Lung (tissue), 17 donors: ENCODE measurements at places on chromosomes 3 and 15. TPM values are rescaled to one million over a fixed set of nuclear protein-coding genes. Genes with fewer than 3 reads are reported as not detected.

DNA sequence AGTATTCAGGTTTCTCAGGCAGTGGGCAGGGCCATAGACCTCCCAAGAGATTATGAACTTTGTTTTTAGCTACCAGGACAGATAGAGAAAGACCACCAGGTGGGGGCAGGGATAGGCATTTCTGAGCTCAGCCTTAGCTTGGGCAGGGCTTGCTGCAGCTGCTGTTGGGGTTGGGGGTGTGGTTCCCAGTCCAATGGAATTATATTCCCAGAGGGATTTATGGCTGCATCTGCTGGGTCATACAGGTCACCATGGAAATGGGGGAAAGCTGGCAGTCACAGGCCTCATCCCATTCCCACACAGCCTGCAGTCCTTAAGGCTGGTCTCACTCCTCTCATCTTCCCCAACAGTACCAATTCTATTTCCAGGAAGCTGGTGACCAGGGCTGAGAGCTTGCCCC, 144.6 kb upstream of the ZPLD1 start:
- no peak for DNase-seq

DNA sequence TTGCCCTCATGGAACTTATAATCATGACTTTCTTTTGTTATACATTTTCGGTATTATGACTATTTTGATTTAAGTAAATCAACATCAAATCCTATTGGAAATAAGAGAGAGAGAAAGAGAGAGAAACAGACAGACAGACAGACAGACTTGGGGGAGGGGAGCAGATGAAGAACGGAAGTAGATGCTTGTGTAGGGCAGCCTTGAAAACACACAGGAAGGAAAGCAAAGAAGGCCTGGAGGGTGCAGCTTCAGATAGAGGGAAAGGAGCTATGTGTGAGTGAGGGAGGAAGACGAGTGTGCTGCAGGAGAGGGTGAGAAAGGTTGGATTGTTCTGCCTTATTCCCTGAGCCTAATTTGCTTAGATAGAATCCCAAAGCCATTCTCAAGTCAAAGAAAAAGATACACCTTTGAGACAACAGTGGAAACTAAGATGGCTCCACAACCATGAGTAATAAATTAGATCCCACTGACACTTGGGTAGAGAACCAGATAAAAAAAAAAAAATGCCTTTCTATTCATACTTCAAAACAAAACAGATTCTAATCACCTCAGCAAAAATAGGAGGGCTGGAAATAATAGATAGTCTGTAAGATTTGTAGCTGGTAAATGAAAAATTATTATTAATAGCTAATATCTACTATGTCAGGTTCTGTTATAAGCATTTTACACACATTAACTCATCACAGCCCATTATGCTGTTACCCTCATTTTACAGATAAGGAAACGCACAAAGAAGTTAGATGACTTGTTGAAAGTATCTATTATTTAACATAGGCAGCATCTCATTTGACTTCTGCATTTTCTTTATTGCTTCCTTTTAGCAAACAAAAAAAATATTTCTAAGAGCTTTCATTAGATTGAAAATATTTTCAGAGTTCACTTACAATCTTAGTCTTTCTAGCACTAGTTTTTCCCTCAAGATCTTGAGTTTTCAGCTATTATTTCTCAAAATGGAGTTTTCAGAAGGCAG, 214.1 kb downstream of the TNIK start:
- DNase-seq, result no peak

Gene LYZL4
- 0.14 TPM for polyA plus RNA-seq

DNA sequence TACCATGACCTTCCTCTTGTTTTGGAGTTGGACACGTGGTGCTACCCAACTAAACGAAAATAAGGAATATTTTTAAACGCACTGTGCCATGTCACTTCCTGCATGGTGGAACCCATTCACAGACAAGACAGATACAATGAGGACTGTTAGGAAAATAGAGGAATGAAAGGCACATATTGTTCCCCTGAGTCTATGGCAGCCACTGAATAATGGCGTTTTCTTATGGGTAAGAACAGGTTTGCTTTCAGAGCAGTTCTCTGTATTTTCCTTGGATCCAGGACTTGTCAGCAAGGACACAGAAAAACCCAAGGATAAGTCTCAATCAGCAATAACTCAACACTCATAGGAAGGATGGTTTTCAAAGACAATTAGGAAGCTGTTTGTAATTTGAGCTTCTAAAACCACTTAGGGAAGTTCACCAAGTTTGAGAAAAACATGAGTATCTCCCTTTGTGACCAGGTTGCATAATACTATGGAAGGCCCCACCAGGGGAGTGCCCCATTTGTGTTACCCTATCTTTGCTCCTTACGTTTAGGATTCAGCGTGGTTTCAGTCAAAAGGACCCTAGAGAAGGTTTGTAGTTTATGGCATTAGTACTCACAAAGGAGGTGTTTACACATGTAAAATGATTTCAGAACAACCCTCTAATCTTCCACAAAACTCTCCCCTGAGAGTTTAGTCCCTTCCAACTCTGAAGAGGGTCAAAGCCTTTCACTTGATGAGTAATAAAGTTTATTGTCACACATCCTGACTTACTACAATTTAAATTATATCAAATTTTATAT, 487.2 kb upstream of the ATP11B start:
- DNase-seq, result no peak

Gene MYL3
- polyA plus RNA-seq, result 1.9 TPM

- DNase-seq, result peak; percentile 19
Observed at GRCh38 chr3:182626484-182627467, 166.5 kb upstream of the ATP11B start.

Gene IL17RD
- 0.22 TPM for polyA plus RNA-seq

Gene GPR149
- polyA plus RNA-seq, result not detected

DNA sequence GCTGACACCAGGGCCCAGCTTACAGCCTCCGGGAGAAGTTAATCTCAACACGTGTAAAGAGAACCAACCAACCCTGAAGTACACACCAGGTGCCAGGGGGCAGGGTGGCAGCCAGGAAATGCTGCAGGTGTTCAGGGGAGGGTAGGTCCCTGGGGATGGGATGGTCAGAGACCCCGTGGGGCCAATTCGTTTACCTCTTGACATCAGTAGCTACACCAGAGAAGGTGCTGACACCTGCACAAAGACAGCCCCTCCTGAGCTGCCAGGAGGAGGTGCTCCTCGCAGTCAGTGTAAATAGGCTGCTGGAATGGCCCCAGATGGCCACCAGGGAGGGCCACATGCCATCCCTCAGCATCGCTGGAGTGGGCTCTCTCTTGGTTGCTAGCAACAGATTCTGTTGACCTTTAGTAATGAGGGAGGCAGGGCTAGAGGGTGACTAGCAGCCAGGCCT, 52.8 kb downstream of the CORO2B start:
- peak; percentile 45 for DNase-seq

Gene PDZRN3
- 7.3 TPM for polyA plus RNA-seq

Gene DHX36
- 26.8 TPM for polyA plus RNA-seq

DNA sequence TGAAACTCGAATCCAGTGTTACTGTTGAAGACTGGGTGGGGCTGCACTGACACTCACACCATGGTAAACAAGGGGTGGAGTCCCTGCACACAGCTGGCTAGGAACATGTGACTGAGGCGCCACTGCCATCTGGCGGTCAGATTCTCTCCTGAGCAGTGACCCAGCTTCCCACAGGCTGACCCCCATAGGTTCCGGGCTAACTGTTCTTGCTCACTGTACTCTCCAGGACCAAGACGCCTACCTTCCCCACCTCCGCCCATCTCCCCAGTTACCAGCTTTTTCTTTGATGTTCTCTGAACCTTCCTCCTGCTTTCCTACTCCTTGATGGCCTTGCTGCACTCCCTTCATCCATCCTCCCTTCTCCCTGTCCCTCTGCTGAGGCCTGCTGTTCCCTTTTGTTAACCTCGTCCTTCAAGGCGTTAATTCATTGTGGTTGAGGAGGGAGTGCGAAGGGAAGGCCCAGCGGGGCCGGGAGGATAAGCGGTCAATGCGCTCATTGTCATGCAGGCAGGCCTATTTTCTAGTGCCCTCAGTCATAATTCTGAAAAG, 115.2 kb downstream of the ATP8B4 start:
- DNase-seq, result peak; percentile 89

Gene GOLGA8Q
- 0.55 TPM for polyA plus RNA-seq

Gene HYKK
- polyA plus RNA-seq, result 5.7 TPM

GRCh38 chr15:39273717-39274411, 307.0 kb upstream of the THBS1 start:
- DNase-seq, result peak; percentile 95

Gene IL5RA
- 1.1 TPM for polyA plus RNA-seq

DNA sequence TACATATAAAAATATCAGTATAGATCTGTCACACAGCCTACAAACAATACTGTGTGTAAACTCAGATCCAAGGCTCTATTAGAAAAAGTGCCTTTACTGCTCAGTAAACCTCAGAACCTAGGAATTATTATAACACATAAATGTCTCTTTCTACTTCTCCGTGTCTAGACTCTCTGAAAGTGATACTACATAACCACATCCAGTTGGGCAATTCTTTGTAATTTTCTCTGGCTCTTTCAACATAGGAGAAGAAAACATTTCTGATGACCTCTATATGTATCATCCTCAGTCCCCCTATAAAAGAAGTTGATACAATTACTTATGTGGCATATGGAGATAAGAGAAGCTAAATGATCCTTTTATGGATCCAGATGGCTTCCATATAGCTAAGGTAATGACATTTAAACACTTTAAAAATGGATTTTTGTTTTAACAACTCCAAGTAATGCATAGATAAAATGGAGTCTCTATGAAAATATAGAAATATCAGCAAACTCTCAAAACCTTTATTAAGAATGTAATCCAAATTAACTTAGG, 104.5 kb downstream of the LSAMP start:
- peak; percentile 25 for DNase-seq

GRCh38 chr3:61610316-61610715, 48.9 kb downstream of the PTPRG start:
- DNase-seq, result no peak

Gene DTX3L
- 22.3 TPM for polyA plus RNA-seq

Gene ISLR
- polyA plus RNA-seq, result 13.8 TPM
